ENCODE measurements at places on chromosomes 4 and X.

DNA sequence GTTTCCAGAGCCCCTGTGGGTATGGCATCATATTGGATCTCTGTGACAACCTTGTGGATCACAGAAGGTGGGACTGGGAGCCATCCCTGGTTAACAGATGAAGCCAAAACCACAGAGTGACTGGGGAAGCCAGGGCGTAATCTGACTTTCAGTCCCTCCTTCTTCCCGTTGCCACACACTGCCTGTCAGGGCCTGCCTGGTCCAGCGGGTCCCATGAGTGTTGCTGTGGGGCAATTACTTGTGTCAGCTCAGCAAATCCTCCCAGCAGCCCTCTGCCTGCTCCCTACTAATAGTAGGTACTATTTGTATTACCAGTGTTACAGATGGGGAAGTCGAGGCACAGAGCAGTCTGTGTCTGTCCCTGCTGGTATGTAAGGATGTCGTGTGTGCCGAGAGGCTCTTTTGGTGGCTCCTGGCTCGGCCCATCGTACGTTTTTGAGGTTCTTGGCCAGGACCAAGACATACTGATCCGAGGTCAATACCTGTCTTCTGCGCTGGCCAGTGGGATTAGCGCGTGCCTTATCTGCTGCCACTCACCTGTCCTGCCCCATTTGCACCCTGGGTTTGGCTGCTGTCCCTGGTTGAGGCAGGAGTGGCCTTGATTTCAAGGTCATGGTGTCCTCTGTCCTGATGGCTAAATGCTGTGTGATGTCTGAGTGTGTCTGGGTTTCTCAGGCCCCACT, 5.7 kb downstream of the NSG1 start:
- no peak for ATAC-seq

- ATAC-seq, result peak; percentile 99
Measured at GRCh38 chr4:148007314-148007760, 275.4 kb downstream of the ARHGAP10 start.

DNA sequence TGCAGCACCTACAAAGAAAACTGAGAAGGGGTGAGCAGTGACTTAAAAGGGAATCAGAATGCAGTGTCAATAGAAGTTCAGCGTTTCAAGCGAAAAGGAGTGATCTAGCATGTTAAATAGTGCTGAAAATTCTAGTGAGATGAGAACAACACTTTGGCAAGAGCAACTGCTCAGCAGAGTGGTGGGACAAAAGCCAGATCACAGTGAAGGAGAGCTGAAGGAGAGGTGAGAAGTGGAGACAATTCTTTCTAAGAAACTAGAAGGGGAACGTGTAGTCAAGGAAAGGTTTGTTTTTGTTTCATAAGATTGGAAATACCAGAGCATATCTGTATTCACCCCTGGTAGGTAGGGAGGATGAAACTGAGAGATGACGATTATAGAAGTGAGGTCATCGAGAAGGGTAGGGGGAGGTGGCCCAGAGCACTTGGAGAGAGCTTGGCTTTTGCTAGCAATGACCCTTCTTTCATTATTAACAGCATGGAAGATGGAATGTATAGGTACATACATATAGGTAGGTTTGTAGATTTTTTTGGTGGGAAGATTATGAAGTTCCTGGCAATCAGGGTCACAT, 33.7 kb downstream of the SRPX2 start:
- ATAC-seq, result no peak

DNA sequence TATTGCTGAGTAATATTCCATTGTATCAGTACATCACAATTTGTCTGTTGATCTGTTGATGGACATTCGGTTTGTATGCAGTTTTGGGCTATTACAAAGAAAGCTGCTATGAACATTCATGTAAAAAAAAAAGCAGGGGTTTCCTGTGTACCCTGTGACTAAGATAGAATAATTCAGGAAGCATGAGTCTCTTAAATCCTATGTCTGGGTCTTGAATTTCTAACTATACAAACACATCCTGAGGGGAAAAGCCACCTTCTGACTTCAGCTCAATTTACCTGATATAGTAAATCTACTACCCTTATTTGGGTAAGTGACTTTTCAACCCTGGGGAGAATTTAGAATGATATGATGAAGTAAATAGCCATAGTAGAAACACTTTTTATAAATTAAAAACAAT, 94.6 kb upstream of the FUNDC1 start:
- no peak for ATAC-seq

GRCh38 chrX:15468036-15468435, 25.1 kb downstream of the PIR start:
- peak; percentile 74 for ATAC-seq

DNA sequence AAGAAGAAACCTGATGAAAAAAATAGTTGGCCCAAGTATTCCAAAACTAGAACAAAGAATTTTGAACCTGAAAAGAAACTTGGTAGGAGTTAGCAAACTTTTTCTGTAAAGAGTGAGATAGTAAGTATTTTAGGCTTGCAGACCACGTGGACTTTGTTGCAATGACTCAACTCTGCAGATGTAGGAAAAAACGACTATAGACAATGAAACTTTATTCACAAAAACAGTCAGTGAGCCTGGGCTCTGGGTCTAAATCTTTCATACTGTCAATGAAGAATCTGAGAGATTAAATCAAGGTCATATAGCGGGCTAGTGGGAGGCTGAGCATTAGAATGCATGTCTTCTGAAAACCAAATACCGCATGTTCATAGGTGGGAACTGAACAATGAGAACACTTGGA, 23.0 kb downstream of the SH3D19 start:
- no peak for ATAC-seq

GRCh38 chr4:140257461-140258305, 103.7 kb upstream of the MAML3 start:
- no peak for ATAC-seq

- peak; percentile 89 for ATAC-seq
Measured at GRCh38 chrX:31266203-31267076, 194.6 kb upstream of the FTHL17 start.

GRCh38 chr4:150265806-150266205, 187.6 kb downstream of the DCLK2 start:
- no peak for ATAC-seq
